ENCODE measurements at places on chromosomes 1 and 21. TPM values are rescaled to one million over a fixed set of nuclear protein-coding genes. Genes with fewer than 3 reads are reported as not detected.

Gene TNFSF18
- total RNA-seq, result 0.10 TPM

Gene PCP4L1
- not detected for total RNA-seq

Gene TMEM200B
- total RNA-seq, result not detected

Gene ELK4
- 74.4 TPM for total RNA-seq

Gene CELA2B
- total RNA-seq, result not detected

Gene LCE1B
- not detected for total RNA-seq

Gene UMODL1
- total RNA-seq, result under 0.01 TPM

Gene COL6A1
- total RNA-seq, result 1.4 TPM

Gene TAS1R1
- total RNA-seq, result 0.10 TPM

Gene CLCA2
- total RNA-seq, result not detected

Gene TSTD1
- total RNA-seq, result 37.0 TPM

Gene GUCA2A
- total RNA-seq, result not detected

Gene PEAR1
- 1.7 TPM for total RNA-seq

Gene ARHGEF16
- not detected for total RNA-seq

Gene PDE4DIP
- 37.6 TPM for total RNA-seq

Gene CLDN19
- total RNA-seq, result under 0.01 TPM

Gene THRAP3
- 82.9 TPM for total RNA-seq

Gene FOXO6
- 0.31 TPM for total RNA-seq

Gene PRUNE1
- 18.2 TPM for total RNA-seq

Gene NFASC
- total RNA-seq, result under 0.01 TPM

Gene KLF17
- total RNA-seq, result not detected

Gene TMIGD3
- total RNA-seq, result not detected

Gene MAP3K21
- 2.4 TPM for total RNA-seq

Gene REN
- total RNA-seq, result not detected

Gene CCDC185
- total RNA-seq, result not detected

Gene CALML6
- total RNA-seq, result not detected

Gene PADI2
- total RNA-seq, result 9.1 TPM

Gene KCNE2
- not detected for total RNA-seq

Gene OVAAL
- total RNA-seq, result not detected

Gene DNM3
- 20.5 TPM for total RNA-seq

Gene EXTL1
- total RNA-seq, result under 0.01 TPM

Gene NBPF6
- not detected for total RNA-seq

Gene PAPPA2
- 0.10 TPM for total RNA-seq

Gene ATP8B2
- 59.8 TPM for total RNA-seq

Gene ABCB10
- 12.1 TPM for total RNA-seq

Gene CELA3B
- total RNA-seq, result not detected

Gene COL8A2
- 1.9 TPM for total RNA-seq

Measured in mononuclear cell (primary cell).